ENCODE measurements at places on chromosomes 1 and 21.

DNA sequence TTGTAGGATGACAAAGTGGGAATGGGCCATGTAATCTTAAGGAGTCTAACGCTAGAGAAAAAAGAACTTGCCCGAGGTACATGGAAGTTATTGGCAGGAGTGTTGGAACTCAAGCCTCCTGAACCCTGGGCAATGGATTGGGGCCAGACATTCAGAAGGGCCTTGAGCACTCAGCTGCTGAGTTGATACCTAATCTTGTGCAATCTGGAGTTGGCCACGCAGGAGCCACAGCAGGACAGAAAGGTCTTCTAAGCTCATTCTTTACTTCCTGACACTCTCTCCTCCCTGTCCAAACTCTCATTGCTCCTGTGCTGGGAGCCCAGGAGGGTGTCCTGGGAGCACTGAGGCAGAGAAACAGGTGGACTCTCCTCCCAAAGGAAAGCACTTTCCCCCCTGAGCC is 25.1 kb upstream of the CSF1 start:
- DNase-seq: no peak

DNA sequence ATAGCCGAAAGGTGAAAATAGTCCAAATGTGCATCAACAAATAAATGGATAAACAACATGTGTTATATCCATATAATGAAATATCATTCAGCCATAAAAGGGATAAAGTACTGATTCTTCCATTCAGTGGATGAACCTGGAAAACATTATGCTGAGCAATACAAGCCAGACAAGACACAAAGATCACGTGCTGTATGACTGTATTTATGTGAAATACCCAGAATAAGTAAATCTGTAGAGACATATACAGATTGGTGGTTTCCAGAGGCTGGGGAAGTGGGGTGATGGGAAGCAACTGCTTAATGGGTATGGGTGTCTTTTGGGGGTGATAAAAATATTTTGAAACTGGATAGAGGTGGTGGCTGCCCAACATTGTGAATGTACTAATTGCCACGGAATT is 13.3 kb upstream of the GSTM4 start:
- no peak for DNase-seq

GRCh38 chr1:201406831-201407406 is 7.8 kb upstream of the LAD1 start:
- no peak for DNase-seq

GRCh38 chr1:157307491-157307890 is 169.3 kb upstream of the ETV3 start:
- DNase-seq: no peak

DNA sequence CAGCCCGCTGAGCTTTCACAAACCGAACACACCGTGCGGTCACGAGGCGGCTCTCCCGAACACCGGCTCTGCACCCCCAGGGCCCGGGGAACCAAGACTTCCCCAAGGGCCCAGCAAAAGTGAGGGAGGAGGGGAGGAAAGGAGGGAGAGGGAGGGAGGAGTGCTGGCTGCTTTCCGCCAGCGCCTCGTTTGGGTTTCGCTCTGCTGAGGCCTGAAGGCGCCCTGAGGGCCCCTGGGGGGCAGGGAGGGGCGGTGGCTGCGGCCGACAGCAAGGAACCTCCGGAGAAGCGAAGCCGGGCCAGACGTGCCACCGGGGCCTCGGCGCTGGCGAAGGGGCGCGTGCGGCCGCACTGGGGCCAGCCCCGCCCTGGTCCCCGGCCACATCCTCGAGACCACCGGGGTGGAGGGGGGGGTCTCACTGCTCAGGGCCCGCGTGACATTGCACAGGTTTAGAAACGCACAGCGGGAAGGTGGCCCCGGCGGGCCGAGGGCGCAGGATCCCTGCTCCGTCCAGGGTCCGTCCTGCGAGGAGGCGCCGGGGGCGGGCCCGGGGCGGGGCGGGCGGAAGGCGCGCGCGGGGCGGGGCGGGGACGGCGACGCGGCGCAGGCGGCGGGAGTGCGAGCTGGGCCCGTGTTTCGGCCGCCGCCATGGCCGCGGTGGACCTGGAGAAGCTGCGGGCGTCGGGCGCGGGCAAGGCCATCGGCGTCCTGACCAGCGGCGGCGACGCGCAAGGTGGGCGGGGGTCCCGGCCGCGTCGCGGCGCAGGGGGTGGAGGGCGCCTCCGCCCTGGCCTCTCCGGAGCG is at the start of gene PFKL:
Gene PFKL (plus strand): TSS at position 596 of the 804 bp plus-strand sequence. CDS start 53 bp downstream, at position 649.
- DNase-seq: peak; percentile 87

DNA sequence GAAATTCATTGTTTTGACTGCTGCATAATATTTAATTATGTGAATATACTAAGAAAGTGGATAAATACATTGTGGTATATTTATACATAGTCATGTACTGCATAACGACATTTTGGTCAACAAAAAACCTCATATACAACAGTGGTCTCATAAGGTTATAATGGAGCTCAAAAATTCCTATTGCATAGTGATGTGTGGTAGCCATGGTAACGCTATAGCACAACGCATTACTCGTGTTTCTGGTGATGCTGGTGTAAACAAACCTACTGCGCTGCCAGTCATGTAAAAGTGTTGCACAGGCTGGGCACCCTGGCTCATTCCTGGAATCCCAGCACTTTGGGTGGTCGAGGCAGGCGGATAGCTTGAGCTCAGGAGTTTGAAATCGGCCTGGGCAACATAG is 52.6 kb upstream of the NHLH2 start:
- no peak for DNase-seq

- peak; percentile 75 for DNase-seq
Observed at GRCh38 chr1:31753707-31754349, 10.3 kb downstream of the ADGRB2 start.

- DNase-seq: no peak
Observed at GRCh38 chr21:23690316-23690715, 1917.0 kb downstream of the MRPL39 start.

DNA sequence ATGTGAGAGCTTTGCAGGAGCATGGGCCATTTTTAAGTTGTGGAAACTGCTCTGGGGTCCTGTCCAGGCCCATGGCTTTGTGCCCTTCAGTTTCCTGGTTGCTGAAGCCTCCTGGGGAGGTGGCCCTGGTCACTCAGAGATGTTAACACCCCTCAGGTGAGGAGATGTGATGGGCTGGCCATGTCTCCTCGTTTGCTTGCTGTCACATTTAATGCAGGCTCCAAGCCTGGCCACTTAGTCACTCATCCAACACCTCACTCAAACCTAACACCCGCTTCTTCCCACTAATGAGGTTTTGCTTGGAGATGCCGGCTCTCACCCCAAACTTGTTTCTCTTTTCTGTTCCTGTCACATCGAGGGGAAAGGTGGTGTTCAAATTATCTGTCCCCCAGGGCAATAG is 192.7 kb downstream of the PTPRU start:
- no peak for DNase-seq

DNA sequence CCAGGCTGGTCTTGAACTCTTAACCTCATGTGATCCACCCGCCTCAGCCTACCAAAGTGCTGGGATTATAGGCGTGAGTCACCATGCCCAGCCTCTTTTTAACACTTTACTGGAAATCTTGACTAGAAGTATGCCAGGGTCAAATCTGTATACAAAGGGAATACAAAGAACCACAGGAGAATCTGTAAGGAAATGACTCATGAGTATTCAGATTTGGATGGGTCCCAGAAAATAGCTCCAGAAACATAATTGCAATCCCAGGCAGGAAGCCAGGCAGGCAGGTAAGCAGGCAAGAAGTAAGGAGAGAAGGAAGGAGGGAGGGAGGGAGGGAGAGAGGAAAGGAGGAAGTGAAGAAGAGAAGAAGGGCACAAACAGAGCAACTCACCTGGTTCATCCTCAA is 22.8 kb upstream of the TIAM1 start:
- no peak for DNase-seq

- DNase-seq: no peak
Observed at GRCh38 chr1:152141971-152142584, 16.9 kb downstream of the RPTN start.

- no peak for DNase-seq
Observed at GRCh38 chr1:15062479-15063099, 91.0 kb upstream of the TMEM51 start.

- no peak for DNase-seq
Observed at GRCh38 chr1:219792337-219793021, 135.9 kb downstream of the SLC30A10 start.

DNA sequence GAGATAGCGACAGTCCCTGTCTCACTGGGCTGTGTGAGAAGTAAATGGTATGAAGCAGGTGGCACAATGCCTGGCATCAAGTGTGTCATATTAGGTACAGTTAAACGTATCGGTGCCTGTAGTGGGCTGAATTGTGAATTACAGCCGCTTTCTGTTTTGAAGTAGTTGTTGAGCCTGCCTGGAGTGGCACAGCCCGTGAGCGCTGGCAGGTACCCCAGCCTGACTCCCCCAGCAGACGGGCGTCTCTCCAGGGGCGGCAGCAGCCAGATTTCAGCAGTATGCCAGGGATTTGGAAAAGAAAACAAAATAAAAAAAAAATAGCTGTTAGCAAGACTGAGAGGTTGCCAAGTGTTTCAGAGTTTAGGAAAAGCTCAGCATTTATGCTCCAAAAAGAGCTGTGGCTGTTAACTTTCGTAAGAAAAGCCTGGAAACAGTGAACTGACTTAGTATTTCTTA is 26.6 kb upstream of the GPR153 start:
- no peak for DNase-seq

GRCh38 chr1:170261669-170262068 is 115.9 kb downstream of the NTMT2 start:
- no peak for DNase-seq

DNA sequence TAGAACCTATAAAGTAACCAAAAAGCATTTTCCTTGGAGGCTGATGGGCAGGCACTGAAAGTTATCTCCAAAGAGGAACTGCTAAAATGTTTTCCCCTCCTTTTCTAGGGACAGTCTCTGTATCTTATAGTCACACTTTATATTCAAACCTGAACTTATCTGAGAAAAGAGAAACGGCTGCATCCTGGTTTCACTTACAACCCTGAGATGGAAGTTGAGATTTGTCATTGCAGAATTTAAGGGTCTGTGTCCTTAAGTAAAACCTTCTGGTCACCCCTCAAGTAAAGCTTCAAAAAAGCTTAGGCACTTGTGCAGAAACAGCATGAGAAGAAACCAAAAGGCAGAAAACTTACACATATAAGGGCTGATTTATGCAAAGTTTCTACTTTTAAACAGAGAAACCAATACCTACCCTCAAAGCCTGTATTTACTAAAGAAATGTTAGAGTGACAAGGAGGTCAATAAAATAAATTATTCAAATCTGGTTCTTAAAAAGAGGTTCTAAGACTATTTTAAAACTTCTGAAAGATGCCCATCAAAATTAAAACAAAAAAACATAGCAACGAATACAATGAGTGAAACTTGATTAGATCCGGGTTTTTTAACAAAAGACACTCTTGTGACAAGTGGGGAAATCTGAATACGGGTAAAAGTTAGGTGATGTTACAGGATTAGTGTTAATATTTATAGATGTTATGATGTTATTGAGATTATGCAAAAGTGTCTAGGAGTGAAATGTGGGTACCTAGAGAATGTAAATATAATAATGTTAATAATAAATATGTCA is 9.9 kb downstream of the CD58 start:
- no peak for DNase-seq

- no peak for DNase-seq
Observed at GRCh38 chr1:109208836-109209463, 4.8 kb upstream of the SARS1 start.

DNA sequence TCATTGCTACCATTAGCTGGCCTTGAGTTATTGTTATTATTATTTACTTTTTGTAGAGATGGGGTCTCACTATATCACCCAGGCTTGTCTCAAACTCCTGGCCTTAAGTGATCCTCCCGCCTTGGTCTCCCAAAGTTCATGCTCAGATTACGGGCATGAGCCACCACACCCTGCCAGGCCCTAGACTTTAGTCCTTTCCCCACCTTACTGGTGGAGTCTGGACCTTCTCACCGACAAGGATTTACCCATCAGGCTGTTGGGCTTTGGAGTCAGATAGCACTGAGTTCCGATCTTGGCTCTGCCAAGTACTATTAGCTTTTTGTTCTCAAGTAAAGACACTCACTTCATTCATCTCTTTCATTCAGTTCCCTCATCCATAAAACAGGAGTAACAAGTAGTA is 17.2 kb downstream of the CNR2 start:
- no peak for DNase-seq

- no peak for DNase-seq
Observed at GRCh38 chr1:87956072-87956471, 627.4 kb downstream of the LMO4 start.

DNA sequence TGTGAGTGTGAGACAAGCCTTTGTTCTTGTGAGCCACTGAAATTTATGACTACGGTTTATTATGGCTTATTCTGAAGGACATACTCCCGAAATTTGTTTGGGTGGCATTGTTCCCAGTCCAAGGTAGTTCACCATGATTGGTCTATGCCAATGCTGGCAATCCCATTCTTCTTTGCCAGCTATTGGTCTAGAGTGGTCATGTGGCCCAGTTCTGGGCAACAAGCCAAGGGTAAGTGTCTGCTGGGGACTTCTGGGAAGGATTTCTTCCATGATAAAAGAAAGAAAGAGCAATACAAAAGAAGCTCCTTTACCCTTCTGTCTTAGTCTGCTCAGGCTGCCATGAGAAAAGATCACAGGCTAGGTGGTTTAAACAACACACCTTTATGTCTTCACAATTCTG is 201.6 kb downstream of the SLC35F3 start:
- DNase-seq: no peak

GRCh38 chr1:53639251-53639763 is 99.7 kb downstream of the GLIS1 start:
- DNase-seq: peak; percentile 49

- DNase-seq: no peak
Observed at GRCh38 chr21:42827588-42827987, 51.8 kb downstream of the WDR4 start.

DNA sequence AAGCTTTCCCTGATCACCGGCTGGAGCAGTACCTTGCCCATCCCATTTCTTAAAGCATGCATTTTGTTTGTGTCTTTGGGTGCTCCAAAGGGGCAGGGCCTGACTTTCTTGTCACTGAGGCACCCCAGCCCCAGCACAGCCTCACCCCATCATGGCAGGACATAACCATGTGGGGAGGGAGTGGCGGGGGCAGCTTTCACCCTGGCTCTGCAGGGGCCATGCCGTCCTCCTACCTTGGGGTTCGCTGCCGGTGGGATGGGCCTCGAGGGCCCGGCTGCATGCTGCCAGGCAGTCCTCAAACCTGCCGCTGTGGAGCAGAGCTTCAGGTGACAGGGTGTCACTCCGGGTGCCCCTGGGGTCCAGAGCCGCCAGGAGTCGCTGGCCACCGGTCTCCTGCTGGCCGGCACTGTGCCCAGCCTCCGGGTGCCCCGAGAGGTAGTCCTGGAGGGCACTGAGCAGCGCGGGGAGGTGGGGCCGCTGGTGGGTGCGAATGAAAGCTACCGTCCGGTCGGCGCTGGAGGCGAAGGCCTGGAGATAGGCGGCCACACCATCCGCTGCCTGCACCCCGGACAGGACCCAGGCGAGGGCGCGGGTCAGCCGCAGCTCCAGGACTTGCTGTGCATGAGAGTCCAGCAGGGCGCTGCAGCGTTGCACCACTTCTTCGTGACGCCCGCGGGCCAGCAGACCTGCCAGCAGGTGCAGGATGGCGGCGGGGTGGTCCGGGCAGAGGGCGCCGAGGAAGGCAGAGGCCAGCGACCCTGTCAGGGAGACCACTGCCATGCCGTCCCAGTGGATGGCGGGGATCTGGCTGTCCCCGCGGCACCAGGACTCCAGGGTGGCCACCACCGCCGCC is 1.5 kb downstream of the TTC34 start:
- no peak for DNase-seq
